ENCODE measurements at places on chromosomes 6 and 20.

DNA sequence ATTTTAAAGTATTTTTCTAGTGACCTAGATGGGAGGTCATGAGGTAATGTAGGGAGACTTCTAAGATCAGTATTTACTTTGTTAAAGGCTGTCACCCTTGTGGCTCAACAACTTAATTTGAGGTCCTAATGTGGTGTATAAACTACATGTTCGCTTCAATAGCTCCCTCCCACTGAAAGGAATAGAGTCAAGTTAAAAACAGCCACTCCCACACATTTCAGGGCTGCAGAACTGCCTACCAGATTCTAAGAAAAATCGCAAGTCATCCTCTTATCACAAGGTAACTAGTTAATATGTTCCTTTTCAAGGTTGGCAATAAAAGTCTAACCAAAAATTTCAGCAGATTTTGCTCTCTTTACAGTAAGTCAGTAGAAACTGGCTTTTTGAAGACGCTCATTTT lies 15.1 kb downstream of the GSTA1 start:
- DNase-seq = no peak

- no peak for DNase-seq
Observed at GRCh38 chr20:62624719-62625453, 17.4 kb upstream of the SLCO4A1 start.

DNA sequence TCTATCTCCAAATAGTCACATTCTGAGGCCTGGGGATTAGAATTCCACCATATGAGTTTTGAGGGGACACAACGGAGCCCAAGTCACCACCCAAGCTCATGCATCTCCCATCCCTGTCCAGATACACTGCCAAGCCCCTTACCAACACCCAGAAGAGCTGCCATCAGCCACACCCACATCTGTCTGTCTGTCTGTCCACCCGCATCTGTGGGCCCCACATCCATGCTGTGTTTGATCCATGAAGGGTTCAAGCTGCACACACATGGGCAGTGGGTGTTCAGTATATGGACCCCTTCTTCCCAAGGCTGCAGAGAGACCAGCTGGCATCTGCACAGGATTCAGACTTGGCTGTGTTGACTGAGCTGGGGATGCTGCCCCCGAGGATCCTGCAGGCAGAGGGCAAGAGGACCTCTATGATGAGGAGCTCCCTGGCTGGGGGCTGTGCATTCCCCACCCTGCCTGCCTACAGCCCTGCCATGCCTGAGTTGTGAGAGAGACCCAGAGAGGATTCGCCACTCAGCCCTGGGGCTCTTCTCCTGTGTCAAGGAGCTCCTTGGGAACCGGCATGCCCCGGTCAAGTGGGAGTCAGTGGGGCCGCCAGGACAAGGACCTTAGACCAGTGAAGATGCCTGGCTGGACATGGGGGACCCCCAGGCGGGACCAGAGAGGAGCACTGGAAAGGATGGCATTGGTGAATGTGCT lies 206.4 kb downstream of the SYNDIG1 start:
- no peak for DNase-seq

DNA sequence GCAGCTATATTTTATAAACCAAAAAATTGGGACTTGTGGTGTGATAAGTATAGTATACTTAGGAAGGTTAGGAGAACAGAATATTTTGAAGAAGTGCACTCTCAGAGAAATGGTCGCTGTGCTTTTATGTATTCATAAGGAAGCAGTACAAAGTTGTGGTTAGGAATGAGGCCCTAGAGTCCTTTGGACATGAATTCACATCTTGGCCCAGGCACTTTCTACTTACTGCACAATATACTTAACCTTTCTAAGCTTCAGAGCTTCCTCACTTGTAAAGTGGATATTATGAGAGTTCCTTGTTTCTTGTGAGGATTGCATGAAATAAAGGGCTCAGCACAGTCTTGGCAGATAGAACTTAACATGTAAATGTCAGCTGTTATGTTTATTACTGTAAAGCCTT lies 21.0 kb upstream of the SERINC3 start:
- no peak for DNase-seq

- DNase-seq = no peak
Observed at GRCh38 chr6:46220352-46221221, 49.8 kb upstream of the ENPP5 start.

DNA sequence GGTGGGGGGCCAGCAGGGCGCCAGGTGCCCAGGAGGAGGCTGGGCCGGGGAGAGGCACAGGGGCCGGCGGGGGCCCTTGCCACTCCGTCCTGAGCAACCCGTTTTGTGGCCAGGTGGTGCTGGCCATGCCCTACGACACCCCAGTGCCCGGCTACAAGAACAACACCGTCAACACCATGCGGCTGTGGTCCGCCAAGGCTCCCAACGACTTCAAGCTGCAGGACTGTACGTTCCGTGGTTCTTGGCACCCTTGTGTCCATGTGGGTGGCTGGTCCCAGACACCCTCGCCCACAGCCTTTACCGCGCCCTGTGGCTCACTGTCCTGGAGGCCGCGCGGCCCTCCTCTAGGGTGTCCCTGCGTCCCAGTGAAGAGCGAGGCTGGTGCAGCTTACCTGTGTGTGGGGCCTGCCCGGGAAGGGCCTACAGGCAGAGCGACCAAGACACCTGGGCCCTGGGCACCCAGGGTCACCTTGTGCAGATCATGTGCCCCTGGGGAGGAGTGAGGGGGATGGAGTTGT lies 28.7 kb downstream of the PYGB start:
- DNase-seq = no peak

DNA sequence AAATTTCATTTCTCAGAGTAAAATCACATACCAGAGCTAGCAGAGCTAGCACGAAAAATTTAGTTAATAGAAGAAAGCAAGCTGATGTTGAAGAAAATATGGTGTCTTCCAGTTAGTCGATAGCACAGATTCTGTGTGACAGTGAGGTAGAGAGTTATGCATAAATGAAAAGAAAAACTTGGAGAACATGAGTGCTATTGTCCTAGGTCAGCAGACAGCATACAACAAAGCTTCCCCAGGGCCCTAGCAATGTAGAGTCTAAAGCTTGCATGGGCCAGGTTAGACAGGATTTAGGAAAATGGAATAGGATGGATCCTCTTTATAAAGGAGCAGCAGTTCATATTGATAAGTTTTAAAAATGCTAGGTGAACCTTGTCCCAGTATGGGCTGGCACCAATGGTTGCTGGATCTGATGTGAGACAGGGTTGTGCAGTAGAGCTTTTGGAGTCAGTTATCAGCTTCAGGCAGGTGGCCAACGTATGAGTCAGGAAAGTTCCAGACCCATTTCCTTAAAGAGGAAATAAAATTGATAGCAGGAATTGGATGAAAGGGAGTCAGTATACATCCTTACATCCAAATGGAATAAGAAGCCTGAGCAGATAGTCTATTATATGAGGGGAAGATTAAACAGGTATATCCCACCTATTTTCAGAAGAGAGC lies 277.2 kb downstream of the FRK start:
- no peak for DNase-seq

- DNase-seq = no peak
Observed at GRCh38 chr20:21191839-21192238, 66.0 kb downstream of the KIZ start.

DNA sequence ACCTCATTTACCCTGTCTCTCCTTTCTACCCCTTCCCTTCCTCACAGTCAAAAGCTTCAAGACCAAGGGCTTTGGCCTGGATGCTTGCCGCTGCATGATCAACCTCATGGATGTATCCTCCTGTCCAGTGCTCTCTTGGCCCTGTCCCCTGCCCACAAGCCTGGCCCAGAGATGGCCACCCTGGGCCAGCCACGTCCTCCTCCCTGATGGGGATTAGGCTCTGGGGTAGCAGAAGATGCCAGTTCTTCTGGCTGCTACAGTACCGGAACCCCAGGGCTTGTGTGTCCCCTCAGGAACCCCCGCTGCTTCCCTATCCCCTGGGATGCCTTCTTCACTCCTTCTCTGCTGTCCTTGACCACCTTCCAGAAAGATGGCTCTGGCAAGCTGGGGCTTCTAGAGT lies 22.3 kb downstream of the CAPN11 start:
- no peak for DNase-seq

DNA sequence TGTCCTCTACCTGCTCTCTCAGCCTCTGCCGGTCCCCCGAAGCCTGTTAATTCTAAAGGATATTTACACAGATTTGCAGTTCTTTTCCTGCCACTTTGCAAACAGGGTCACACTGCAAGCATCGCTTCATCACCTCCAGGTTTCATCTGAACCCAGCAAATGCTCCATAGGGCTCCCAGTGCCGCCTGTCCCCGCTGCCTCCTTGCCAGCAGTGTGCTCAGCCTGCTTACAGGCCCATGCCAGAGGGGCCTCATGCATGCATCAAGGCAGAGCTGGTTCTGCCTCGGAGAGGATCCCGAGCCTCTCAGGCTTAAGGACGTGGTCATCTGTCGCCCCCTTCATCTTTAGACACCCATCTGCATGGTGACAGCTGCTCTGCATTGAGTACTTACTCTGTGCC lies 10.5 kb downstream of the SIRPA start:
- DNase-seq = no peak

DNA sequence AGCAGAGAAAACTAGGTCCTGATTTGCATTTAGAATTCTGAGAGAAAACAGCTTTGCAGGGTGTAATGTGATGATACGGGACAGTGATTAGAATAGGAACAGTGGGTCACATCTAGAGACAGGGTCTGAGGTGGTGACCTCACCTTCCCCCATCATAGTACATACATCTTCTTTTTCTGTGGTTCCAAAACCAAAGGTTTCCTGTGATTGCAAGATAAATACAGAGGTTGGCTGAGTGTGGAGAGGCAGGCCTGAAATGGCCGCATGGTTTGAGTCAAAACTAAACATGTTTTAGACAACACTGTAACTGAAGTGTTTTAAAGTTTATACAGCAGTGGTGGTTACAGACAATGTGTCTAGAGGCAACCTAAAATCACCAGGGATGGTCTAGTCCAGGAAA lies 10.4 kb upstream of the NT5DC1 start:
- no peak for DNase-seq
